ENCODE measurements at places on chromosomes 4 and X. TPM values are rescaled to one million over a fixed set of nuclear protein-coding genes. Genes with fewer than 3 reads are reported as not detected.

Gene H2AZ1
- total RNA-seq: 515 TPM

Gene SLC7A11
- total RNA-seq: 1.5 TPM

Gene CD40LG
- 10.1 TPM for total RNA-seq

Gene PCDH7
- not detected for total RNA-seq

Gene RHOXF2
- not detected for total RNA-seq

Gene PTCHD1
- not detected for total RNA-seq

Gene HTATSF1
- total RNA-seq: 45.2 TPM

Gene CDKL2
- total RNA-seq: 0.27 TPM

Gene CXCL9
- 1.8 TPM for total RNA-seq

Gene PALLD
- 0.35 TPM for total RNA-seq

- no peaks in the 10 kb centered on the region for H3K36me3 ChIP-seq
- H3K27me3 ChIP-seq: no peaks in the 10 kb centered on the region
- H3K27ac ChIP-seq: no peak overlapping the region
- H3K4me1 ChIP-seq: no peaks in the 10 kb centered on the region
- no peak overlapping the region for H3K4me3 ChIP-seq
Measured at GRCh38 chr4:169397762-169398161, 127.0 kb upstream of the SH3RF1 start.

- no peaks in the 10 kb centered on the region for H3K27me3 ChIP-seq
- H3K4me3 ChIP-seq: no peak overlapping the region
- no peaks in the 10 kb centered on the region for H3K36me3 ChIP-seq
- no peaks in the 10 kb centered on the region for H3K4me1 ChIP-seq
- DNase-seq: no peak
- H3K27ac ChIP-seq: no peak overlapping the region
Measured at GRCh38 chr4:89123451-89123851, 12.1 kb downstream of the TIGD2 start.

DNA sequence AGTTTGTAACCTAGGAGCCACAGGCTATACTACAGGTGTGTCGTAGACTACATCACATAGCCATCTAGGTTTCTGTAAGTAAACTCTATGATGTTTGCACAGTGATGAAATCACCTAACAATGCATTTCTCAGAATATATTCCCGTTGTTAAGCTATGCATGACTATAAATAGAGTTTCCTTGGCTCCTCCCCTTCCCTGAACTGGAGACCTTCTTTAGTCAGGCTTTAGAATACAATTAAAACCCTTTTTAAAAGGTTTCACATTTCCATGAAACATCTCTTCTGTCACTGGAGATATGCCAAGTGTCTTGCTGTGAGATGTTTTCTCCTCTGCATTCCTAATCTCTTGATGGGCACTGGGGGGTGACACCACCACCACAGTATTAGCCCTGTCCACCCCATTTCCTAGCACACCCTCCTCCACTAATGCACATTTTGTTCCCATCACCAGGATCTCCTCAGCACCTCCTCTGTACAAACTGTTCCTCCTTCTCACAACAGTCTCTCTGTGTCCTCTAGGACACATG lies 334.6 kb upstream of the CPEB2 start:
- no peaks in the 10 kb centered on the region for H3K4me1 ChIP-seq
- DNase-seq: no peak
- H3K27ac ChIP-seq: no peak overlapping the region
- no peak overlapping the region for H3K4me3 ChIP-seq
- no peaks in the 10 kb centered on the region for H3K36me3 ChIP-seq

GRCh38 chr4:111283066-111283677 lies 660.3 kb upstream of the PITX2 start:
- H3K27me3 ChIP-seq: no peaks in the 10 kb centered on the region
- H3K4me3 ChIP-seq: no peak overlapping the region
- H3K4me1 ChIP-seq: no peaks in the 10 kb centered on the region
- H3K36me3 ChIP-seq: no peaks in the 10 kb centered on the region
- DNase-seq: peak; percentile 1

GRCh38 chr4:151692443-151692782 lies 68.4 kb downstream of the GATB start:
- no peak for DNase-seq
- peaks cover 4% of the 10 kb centered on the region for H3K36me3 ChIP-seq
- no peak overlapping the region for H3K4me3 ChIP-seq
- no peaks in the 10 kb centered on the region for H3K4me1 ChIP-seq

- H3K4me1 ChIP-seq: no peaks in the 10 kb centered on the region
- H3K27ac ChIP-seq: no peak overlapping the region
- no peak for DNase-seq
- H3K27me3 ChIP-seq: no peaks in the 10 kb centered on the region
- no peaks in the 10 kb centered on the region for H3K36me3 ChIP-seq
- no peak overlapping the region for H3K4me3 ChIP-seq
Measured at GRCh38 chrX:53449632-53450031, 15.5 kb upstream of the HSD17B10 start.

GRCh38 chr4:10731690-10732089 lies 47.1 kb upstream of the CLNK start:
- no peaks in the 10 kb centered on the region for H3K36me3 ChIP-seq
- no peak overlapping the region for H3K4me3 ChIP-seq
- no peak overlapping the region for H3K27ac ChIP-seq
- DNase-seq: no peak
- H3K27me3 ChIP-seq: no peaks in the 10 kb centered on the region

GRCh38 chr4:24928708-24929107 lies 15.9 kb upstream of the CCDC149 start:
- H3K4me3 ChIP-seq: no peak overlapping the region
- H3K36me3 ChIP-seq: no peaks in the 10 kb centered on the region
- no peak overlapping the region for H3K27ac ChIP-seq
- DNase-seq: no peak

- no peak for DNase-seq
- H3K27me3 ChIP-seq: no peaks in the 10 kb centered on the region
- no peak overlapping the region for H3K27ac ChIP-seq
- H3K36me3 ChIP-seq: peaks cover under 1% of the 10 kb centered on the region
- no peaks in the 10 kb centered on the region for H3K4me1 ChIP-seq
Measured at GRCh38 chr4:38062776-38063097, 102.5 kb downstream of the PTTG2 start.

DNA sequence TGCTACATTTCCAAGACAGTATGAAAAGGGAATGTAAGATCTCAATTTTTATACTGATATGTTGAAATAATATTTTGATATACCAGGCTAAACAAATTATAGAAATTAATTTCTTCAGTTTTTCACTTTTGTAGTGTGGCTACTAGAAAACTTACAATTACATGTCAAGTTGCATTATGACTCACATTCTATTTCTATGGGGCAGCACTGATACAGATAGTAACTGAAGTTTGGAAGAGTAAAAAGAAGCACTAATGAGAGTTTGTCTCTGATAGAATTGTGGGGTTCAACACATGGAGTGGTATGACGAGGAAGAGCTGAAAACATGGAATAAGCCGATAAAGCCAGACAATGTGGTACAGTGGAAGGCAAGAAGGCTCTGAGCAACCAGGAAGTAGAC lies 95.6 kb downstream of the NR3C2 start:
- H3K27ac ChIP-seq: no peak overlapping the region
- no peak overlapping the region for H3K4me3 ChIP-seq
- DNase-seq: no peak
- H3K4me1 ChIP-seq: no peaks in the 10 kb centered on the region
- H3K27me3 ChIP-seq: no peaks in the 10 kb centered on the region

DNA sequence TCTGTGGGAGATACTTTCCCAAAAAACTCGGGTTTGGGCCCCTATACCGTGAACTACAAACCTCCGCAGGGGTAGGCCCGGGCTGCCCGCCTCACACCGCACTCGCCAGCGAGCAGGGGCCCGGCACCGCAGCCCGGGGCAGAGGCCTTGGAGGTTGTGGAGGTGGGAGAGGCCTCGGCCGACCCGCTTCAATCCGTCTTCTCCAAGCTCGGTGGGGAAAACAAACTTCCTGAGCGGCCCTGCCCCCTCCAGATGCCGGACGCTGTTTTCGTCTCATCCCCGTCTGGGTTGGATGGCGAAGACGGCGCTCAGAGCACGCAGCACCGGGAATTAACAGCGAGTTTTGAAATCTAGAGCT lies 442 bp upstream of the MCUB start:
- H3K4me1 ChIP-seq: peaks cover 45% of the 10 kb centered on the region
- peak overlapping the region; percentile 92 for H3K27ac ChIP-seq
- H3K27me3 ChIP-seq: no peaks in the 10 kb centered on the region
- no peaks in the 10 kb centered on the region for H3K36me3 ChIP-seq
- H3K4me3 ChIP-seq: peak overlapping the region; percentile 62
- DNase-seq: peak; percentile 24

- H3K36me3 ChIP-seq: no peaks in the 10 kb centered on the region
- no peak overlapping the region for H3K4me3 ChIP-seq
- no peak for DNase-seq
- no peaks in the 10 kb centered on the region for H3K27me3 ChIP-seq
- no peak overlapping the region for H3K27ac ChIP-seq
- H3K4me1 ChIP-seq: no peaks in the 10 kb centered on the region
Measured at GRCh38 chr4:133865612-133866327, 335.8 kb downstream of the PABPC4L start.

DNA sequence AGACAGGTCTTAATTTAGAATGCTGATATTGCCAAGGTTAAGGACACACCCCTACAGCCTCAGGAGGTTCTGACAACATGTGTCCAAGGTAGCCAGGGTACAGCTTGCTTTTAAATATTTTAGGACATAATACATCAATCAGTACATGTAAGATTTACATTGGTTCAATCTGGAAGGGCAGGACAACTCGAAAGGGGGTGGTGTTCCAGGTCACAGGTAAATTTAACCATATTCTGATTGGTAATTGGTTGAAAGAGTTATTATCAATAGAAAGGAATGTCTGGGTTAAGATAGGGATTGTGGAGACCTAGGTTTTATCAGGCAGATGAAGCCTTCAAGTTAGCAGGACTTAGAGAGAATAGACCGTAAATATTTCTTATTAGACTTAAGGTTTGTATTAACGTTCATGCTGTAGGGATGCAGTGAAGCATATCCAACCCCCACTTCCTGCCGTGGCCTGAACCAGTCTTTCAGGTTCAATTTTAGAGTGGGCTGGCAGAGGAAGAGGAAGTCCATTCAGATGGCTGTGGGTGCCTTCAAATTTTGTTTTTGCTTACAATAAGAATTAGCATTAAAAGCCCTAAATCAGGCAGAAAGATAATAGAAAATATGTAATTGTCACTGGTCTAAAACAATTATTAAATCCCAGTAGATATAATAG lies 136.5 kb upstream of the GALNTL6 start:
- H3K4me1 ChIP-seq: no peaks in the 10 kb centered on the region
- no peak for DNase-seq
- no peak overlapping the region for H3K4me3 ChIP-seq
- H3K27me3 ChIP-seq: no peaks in the 10 kb centered on the region

- no peak overlapping the region for H3K27ac ChIP-seq
- no peaks in the 10 kb centered on the region for H3K27me3 ChIP-seq
- H3K4me3 ChIP-seq: no peak overlapping the region
- no peaks in the 10 kb centered on the region for H3K36me3 ChIP-seq
- no peak for DNase-seq
- no peaks in the 10 kb centered on the region for H3K4me1 ChIP-seq
Measured at GRCh38 chr4:94995684-94996394, 238.1 kb downstream of the BMPR1B start.

GRCh38 chr4:53453385-53453784 lies 75.9 kb downstream of the FIP1L1 start:
- no peak overlapping the region for H3K27ac ChIP-seq
- no peaks in the 10 kb centered on the region for H3K4me1 ChIP-seq
- H3K27me3 ChIP-seq: no peaks in the 10 kb centered on the region
- no peak overlapping the region for H3K4me3 ChIP-seq
- DNase-seq: no peak

- H3K36me3 ChIP-seq: no peaks in the 10 kb centered on the region
- H3K4me1 ChIP-seq: no peaks in the 10 kb centered on the region
- no peak for DNase-seq
- no peak overlapping the region for H3K4me3 ChIP-seq
- H3K27me3 ChIP-seq: no peaks in the 10 kb centered on the region
Measured at GRCh38 chr4:171235521-171235920, 577.7 kb upstream of the GALNTL6 start.

DNA sequence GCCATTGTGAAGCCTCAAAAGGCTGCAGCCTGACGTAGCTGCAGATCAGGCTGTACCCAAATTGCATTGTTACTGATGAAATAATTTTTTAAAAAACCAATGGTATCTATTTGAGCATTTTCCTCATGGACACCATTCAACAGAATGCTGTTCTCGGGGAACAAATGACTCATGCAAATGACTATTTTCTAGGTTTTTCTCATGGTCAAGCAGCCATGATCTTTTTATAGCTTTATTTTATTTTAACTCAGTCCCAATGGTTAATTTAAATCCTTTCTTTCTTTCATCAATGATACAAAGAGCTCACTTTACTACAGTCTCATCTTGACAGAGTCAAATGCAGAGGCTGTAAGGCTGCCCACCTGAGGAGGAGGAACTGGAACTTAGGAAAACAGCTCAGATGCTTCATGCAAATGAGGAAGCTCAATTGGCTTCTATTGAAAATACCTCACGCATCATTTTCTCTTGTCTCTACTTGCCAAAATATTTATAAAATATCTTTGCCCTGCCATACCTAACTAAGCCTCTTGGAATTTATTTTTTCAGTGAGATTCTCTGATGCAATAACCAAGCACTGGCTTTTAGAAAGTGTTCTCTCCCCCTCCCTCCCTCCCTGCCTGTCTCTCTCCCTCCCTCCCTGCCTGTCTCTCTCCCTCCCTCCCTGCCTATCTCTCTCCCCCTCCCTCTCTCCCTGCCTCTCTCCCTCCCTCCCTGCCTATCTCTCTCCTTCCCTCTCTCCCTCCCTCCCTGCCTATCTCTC lies 81.0 kb downstream of the SORBS2 start:
- H3K27ac ChIP-seq: no peak overlapping the region
- H3K4me3 ChIP-seq: no peak overlapping the region
- no peak for DNase-seq

DNA sequence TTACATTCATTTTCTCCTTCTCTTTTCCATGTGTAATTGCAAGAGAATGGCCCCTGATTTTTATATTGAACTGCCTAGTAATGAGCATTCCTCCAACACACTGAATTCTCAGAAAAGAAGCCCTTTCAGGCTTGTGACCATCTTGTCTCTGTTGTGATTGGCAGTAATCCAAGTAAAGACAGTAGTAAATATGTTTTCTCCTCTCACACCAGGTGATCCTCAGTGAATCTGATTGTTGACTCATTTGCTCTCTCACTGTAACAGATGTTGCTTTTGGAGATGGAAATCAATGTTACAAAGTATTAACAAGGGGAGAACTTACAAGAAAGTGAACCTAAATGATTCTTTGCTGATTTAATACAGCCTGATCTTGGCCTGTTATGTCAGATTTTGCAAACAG lies 271.0 kb downstream of the AFF2 start:
- no peaks in the 10 kb centered on the region for H3K4me1 ChIP-seq
- no peak overlapping the region for H3K27ac ChIP-seq
- no peaks in the 10 kb centered on the region for H3K36me3 ChIP-seq
- H3K4me3 ChIP-seq: no peak overlapping the region

GRCh38 chr4:151569650-151570049 lies 160.7 kb downstream of the FHIP1A start:
- H3K27me3 ChIP-seq: no peaks in the 10 kb centered on the region
- H3K4me1 ChIP-seq: no peaks in the 10 kb centered on the region
- no peak overlapping the region for H3K4me3 ChIP-seq
- DNase-seq: no peak

DNA sequence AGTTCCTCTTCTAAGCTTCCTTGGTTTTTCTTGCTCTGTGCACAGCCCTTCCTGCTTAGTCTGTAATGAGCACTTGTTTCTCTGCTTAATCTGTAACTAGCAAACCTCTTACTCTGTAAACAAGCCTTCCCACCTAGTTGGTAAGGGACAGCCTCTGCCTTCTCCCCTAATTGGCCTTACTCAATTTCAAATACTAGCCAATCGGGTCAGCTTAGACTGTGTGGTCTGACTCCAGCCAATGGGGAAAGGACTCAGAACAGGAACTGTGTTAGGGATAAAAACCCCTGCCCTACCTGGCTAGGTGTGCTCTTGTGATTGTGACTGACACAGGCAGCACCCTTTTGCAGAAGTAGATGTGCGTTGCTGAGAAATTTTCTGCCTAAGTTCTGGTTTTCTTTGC lies 136.5 kb upstream of the AADAT start:
- H3K27me3 ChIP-seq: no peaks in the 10 kb centered on the region
- no peaks in the 10 kb centered on the region for H3K4me1 ChIP-seq
- no peak overlapping the region for H3K27ac ChIP-seq
